ENCODE measurements at places on chromosomes 11 and 22.

DNA sequence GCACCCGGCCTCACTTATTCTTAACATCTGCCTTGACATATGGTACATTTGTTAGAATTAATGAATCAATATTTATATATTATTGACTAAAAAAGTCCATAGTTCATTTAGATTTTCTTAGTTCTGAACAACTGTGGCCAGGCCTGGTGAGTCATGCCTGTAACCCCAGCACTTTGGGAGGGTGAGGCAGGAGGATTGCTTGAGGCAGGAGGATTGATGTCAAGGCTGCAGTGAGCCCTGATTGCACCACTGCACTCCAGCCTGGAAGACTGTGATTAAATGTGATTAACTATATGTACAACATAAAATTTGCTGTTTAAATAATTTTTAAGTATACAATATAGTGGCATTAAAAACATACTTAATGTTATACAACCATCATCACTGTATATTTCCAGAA lies 5.6 kb downstream of the UVRAG start:
- no peak for DNase-seq

GRCh38 chr11:60910281-60910687 lies 3.7 kb upstream of the TMEM109 start:
- DNase-seq, result no peak

DNA sequence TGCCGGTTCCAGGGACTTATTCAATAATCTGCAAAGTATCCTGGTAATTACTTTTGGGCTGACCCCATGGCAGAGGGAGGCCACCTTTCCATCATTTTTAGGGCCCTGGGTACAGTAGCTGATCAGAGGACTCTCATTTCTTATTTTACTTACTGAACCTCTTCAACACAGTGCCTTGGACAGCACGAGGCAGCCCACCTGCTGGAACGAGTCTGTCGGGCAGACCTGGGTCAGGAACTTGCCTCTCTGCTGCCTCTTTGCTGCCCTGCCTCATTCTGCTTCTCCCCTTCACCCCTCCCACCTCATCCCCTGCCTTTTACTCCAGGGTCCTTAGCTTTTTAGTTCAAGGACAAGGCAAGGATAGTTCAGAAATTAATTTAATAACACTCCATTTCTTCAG lies 204.5 kb downstream of the CSNK2A3 start:
- no peak for DNase-seq

DNA sequence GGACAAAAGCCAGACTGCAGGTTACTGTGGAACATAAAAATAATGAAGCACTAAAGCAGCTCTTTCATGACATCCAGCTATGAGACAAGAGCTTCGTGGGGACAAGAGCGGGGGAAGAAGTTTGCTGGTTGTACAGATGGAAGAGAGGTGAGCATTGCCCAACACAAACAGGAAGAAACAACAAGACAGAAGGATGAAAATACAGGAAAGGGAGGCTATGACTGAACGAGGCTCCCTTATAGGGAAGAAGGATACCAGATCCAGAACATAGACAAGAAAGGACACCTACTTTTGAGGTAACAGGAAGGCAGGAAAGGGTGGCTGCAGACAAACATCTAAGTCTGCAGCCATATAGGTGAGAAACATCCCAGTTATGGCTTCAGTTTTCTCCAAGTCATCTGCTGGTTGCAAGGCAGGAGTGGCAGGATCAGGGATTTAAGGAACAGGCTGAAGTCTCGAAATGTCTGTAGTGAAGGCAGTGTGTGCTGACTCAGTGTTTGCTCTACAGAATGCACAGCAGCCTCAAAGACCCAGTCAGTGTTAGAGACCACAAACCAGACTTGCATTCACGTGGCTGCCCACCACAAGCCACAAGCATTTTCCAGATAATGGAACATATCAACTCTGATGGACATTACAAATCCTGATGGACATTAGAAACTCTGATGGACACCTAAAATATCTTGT lies 1.9 kb downstream of the CLTCL1 start:
- DNase-seq, result no peak

DNA sequence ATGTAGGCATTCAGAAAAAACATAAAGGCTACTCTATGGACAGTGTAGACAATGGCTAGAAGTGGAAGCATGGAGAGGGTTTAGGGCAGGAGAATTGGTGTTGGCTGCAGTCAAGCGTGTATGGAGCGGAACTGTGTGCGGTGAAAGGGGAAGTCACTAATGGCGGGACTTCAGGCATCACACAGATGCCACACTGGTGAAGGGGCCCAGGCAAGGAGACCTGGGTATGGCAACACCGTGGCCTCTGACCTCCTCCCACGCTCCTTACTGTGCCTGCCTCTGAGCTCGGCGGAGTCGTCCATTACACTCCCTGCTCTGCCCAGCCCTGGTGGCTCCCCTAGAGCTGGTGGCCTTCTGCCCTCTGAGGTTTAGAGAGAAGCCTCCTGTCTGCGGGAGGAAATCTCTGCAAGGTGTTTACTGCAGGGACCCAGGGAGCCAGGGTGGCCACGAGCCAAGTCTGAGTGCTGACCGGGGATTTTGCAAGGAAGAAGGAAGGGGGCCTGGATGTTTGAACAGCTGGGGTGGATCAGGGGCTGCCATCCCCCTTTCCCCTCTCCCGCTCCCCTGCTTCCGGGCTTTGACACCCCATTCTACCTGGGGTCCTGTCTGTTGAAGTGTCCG lies 75.1 kb upstream of the TSPAN18 start:
- DNase-seq, result no peak

DNA sequence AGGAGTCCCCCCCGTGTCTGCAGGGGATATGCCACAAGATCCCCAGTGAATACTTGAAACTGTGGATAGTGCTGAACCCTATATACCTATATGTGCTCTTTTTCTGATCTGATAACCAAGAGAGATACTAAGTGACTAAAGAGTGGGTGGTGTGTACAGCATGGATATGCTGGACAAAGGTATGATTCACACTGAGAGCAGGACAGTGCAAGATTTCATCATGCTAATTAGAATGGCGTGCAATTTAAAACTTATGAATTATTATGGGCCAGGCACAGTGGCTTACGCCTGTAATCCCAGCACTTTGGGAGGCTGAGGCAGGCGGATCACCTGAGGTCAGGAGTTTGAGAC lies 90.2 kb upstream of the ALKBH3 start:
- no peak for DNase-seq

- no peak for DNase-seq
Observed at GRCh38 chr22:47634347-47634746, 871.9 kb downstream of the TBC1D22A start.

Measured in NCI-H1105 (cell line).